Activated CD8-positive, alpha-beta memory T cell treated with anti-CD3 and anti-CD28 coated beads for 4 hours (primary cell): ENCODE measurements at places on chromosomes 1 and 21.

GRCh38 chr1:103459346-103459745 lies 66.2 kb upstream of the RNPC3 start:
- DNase-seq = no peak

- no peak for DNase-seq
These were observed 12.3 kb upstream of the SLC30A10 start for GRCh38 chr1:219940707-219941106.

DNA sequence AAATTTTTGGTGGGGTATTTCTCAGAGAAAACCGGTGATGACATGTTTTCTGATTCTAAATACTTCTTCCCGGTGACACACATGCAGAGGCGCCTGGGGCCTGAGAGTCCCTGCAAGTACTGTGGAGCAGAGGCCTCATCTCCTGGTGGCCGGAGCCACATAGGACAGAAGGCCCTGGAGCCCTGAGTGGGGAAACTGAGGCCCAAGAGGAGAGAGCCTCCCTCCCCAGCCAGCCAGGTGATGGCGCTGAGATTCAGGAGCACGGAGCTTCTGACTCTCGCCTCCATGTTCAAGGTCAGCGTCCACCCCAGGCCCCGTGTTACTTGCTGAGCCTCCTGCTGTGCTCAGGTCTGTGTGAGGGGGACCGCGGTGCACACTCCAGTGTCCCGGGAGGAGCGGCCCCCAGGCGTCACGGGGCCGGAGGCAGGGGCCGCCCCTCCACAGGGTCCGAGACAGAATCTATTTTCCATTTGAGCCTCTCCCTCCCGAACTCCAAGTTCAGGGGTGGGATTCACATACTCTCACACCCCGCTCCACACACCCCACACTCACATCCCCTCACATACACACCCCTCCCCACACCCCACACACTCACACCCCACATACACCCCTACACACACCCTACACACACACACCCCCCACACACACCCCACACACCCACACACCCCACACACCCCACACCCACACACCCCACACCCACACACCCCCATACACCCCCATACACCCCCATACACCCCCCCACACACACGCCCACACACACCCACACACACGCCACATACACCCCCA lies 43.8 kb downstream of the SLX9 start:
- DNase-seq = no peak

- no peak for DNase-seq
These were observed 1.4 kb upstream of the ADGRB2 start for GRCh38 chr1:31765516-31765915.

DNA sequence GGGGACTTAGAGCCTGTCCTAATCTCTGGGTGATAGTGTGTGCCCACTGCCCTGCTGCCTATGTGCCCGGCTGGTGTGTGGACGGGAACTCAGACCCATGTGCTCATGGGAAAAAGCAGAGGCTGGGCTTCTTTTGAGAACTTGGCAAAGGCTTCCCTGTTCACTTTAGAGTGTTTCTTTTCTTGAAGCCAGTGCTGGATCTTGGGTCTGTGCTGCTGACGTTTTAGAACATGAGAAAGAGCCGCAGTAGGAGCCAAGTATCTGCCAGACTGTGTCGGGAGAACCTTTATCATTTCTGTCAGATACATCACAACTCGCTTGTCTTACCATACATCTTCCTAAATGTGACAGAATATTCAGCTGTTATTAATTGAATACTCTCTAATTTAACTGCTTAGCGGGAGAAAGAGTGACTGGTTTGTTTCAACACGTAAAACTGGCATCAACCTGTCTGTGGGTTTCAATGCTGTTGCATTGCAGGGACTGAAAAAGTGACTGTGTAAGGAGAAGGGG lies 195.2 kb downstream of the PBX1 start:
- no peak for DNase-seq

DNA sequence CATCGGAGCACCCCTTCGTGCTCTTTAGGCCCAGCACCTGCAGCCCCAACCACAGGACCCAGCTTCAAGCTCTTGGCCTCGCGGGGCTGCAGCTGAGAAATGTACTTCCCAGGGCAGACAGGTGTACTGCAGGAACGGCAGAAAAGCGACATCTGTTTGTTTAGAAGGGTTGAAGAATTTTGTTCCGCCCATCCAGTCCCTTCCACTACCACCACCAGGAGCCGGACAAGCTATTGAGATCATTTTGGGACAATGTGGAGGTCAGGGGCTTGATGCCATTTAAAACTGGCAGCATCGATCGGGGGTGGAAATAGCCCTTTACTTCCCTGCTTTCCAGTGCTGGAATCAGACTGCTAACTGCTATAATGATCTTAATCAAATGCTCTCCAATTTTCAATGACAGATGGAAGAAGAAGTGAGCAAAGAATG lies 1.7 kb downstream of the SERTAD4 start:
- no peak for DNase-seq
